ENCODE measurements at places on chromosomes 13 and 19.
A peak's percentile ranks its signal among the peaks of the same experiment; 100 is the strongest.

DNA sequence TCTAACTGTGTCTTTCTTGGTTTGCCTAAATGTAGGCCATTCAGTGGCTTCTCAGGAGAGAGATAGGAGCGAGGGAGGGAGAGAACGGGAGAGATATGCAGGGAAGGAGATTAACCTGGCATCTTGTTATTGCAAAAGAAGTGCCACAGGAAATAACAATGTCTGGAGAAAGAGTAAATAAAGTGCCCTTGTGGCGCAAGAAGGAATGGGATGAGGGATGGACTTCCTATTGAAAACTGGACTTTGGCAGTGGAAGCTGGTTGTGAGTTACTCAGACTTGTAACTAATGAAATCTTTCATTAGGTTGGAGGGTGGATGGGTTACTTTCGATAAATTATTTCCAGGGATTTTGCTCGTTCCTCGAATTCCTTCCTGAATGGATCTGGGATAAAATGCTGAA is 136.1 kb downstream of the LACC1 start:
- no peak for DNase-seq

- DNase-seq: no peak
Measured at GRCh38 chr13:30312904-30313303, 5.6 kb upstream of the KATNAL1 start.

GRCh38 chr19:35935911-35936737 is at the start of gene LRFN3:
TSS of gene LRFN3 (plus strand) at chr19:35936374. CDS start at chr19:35939426, 3,052 bp downstream.
- DNase-seq: peak; percentile 84

DNA sequence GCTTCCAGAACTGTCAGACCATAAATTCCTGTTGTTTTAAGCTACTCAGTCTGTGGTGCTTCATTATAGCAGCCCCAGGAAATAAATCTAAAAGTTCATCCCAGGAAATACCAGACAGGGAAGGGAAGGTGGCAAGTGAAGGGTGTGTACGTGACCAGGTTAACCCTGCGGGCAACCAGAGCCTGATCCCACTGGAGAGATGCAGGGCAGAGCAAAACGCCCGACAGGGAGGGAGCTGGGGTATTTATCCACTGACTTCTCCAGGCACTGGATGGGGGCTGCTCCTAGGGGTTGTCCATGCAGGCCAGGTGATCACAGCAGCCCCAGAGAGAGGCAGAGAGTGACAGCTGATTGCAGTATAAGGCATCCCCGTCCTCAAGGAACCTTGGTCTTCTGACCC is 150.9 kb downstream of the CACNA1A start:
- no peak for DNase-seq

GRCh38 chr19:51735759-51736449 is 12.1 kb upstream of the HAS1 start:
- no peak for DNase-seq

DNA sequence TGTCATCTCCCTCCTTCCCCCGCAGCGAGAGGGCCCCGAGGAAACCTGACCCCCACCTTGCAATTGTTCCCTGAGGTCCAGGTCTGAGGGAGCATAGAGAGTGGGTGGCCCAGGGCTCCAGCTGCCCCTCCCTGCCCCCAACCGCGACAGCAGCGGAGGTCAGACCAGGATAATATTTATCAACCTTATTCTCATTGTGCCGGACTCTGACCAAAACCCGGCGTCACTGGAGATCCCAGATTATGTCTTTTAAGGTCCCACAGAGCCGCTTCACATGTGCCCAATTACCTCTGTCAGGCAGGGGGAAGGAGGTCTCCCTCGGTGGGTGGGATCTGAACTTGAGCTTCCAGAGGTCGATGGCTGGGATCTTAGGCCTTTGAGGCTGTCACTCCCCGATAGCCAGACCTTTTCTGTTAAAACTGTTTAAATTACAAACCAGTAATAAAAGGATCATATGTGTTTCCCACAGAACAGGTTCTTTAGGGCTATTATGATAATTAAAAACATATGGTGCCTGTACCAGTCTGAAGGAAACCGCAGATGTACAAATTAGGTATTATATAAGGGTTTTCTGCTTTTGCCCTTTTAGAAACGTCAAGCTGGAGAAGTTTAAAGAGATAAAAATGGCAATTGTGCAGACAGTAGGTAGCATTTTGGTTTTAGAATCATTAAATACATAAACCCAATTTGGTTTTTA is 195.5 kb downstream of the ZNF536 start:
- no peak for DNase-seq

DNA sequence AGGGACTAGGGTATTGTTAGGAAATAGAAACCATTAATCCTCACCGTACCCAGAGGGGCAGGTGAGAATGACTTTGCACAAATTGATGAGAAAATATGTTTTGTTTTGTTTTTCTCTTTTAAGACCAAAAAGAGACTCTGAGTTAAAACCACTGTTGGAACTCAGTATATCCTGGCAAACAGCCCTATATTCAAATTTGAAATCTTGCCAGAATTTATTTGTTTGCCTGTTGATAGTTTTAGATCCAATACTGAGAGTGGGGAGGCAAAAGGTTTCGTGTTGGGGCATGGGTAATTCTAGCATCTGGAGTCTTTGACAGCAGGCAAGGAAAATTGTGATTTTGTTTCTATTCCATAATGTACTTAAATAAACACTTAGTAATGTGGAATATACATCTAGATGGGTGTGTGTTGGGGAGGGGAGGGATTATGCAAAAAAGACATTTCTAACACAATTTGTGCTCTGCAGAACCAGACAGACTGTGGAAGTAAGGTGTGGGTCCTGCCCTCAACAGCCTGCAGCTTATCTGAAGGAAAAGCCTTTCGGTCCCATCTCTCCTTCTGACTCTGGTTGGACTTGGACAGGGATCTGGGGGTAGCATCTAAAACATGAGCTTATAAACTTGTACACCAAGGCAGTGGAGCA is 190.7 kb downstream of the OXGR1 start:
- DNase-seq: no peak

- no peak for DNase-seq
Measured at GRCh38 chr13:58619396-58620113, 988.0 kb downstream of the PCDH17 start.

- no peak for DNase-seq
Measured at GRCh38 chr13:40477623-40478608, 188.5 kb downstream of the FOXO1 start.

DNA sequence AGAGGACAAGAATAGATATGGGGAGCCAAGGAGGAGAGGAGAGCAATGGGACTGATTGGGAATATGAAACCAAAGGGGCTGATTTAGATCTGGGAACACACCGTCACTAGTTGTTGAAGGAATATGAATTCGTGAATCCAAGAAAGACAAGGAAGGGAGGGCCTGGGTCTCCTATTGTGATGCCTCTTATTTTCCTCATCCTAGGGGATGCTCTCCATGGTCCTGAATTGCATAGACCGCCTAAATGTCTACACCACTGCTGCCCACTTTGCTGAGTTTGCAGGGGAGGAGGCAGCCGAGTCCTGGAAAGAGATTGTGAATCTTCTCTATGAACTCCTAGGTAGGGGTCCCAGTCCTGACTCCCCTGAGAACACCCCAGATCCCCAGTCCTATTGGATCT is 21.5 kb downstream of the RYR1 start:
- no peak for DNase-seq

DNA sequence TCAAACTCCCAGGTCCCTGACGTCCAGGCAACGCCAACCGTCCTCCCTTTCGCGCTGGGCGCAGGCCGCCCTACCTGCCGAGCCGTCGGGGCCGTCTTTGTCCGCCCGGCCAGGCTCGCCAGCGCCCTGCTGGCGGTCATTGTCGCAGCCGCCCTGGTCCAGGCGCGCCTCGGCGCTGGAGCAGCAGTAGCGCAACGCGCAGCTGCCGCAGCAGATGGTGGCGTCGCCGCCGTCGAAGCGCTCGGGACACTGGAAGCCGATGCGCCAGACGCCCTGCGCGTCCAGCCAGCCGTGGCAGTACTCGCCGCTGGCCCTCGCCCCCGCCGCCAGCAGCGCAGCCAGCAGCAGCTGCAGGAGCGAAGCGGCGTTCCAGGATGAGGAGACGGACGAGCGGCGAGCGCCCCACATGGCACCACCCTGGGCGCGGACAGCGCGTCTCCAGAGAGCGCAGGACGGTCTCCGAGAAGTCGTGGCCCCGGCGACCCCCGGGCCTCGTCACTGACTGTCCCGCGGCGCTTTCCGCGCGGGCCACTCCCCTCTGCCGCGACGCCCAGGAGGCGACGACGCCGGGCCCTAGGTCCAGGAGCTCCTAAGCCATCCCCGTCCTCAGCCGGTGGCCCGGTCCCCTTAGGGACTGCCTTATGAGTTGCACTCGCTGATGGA is 1.1 kb downstream of the SHISA2 start:
- peak; percentile 56 for DNase-seq

DNA sequence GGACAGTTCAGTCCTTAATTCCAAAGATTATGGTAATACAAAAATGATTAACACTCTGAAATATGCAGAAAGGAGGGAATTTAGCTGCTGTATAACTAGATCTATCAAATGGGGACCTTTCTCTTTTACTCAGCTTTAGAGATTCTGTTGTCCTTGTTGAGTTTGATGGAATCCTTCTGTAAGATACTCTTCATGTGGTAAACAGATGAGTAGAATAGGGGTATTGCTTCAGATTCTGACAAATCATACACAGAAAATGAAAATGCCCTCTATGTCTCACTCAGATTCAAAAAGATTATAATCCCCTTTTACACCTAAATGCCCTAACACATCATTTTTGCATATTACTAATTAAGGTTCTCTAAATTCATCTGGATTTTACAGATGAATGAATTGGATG is 50.7 kb downstream of the ARHGAP35 start:
- no peak for DNase-seq

GRCh38 chr19:29662604-29663404 is 2.5 kb upstream of the PLEKHF1 start:
- no peak for DNase-seq

GRCh38 chr19:19138109-19138981 is at the start of gene TMEM161A:
TSS of gene TMEM161A (minus strand) at chr19:19138478. CDS start at chr19:19138428, 50 bp downstream.
- peak; percentile 96 for DNase-seq

Data from activated CD8-positive, alpha-beta memory T cell treated with anti-CD3 and anti-CD28 coated beads, Interleukin-2, amount 50 U/mL, for 48 hours (primary cell).